Stimulated activated CD8-positive, alpha-beta memory T cell treated with anti-CD3 and anti-CD28 coated beads, Interleukin-7, amount 100 ng/mL, for 1 hour (primary cell): ENCODE measurements at places on chromosomes 7 and 10.

- DNase-seq, result no peak
These were observed 135.0 kb downstream of the JAZF1 start for GRCh38 chr7:28045592-28045991.

DNA sequence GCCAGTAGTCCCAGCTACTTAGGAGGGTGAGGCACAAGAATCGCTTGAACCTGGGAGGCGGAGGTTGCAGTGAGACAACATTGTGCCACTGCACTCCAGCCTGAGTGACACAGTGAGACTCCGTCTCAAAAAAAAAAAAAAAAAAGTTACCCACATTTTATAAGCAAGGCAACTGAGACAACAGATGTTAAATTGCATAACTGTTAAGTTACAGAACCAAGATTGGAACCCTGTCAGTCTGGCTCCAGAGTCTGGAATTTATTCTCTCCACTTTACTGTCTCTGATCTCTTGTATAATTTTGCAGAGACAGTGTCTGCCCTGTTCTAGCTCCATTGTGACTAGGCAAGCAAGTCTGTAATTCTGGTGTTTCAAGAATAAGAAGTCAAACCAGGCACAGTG, 6.2 kb upstream of the ITGB1 start:
- no peak for DNase-seq

- no peak for DNase-seq
These were observed 30.4 kb upstream of the DDC start for GRCh38 chr7:50595491-50596102.

- no peak for DNase-seq
These were observed 198.2 kb downstream of the EBF3 start for GRCh38 chr10:129765664-129766550.

- DNase-seq, result no peak
These were observed 538.8 kb downstream of the TCERG1L start for GRCh38 chr10:130772676-130773075.

DNA sequence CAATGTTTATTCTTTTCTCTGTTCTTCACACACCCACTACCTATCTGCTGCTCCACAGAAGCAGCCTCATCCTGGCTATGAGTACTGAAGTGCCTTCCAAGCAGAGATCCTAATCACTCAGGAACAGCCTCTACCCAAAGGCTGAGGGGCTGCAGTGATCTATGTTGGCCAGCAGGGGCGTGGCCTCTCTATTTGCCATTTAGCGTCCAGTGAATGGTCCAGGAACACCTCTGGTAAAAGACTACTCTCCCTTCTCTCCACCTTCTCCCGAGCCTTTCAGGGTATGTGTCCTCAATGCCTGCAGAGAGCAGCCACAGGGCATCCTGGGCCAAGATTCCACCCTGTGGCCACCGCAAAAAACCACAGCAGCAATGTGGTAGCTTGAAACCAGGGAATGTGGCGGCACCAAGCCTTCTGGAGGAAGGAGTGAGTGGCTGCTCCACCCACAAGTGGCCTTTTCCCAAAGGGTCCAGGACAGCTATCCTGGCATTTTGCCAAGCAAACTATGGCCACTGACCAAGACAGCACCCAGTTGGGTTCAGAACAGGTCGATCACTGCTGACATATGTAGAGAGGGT, 70.9 kb downstream of the SYPL1 start:
- DNase-seq, result no peak
